H7 (cell line): ENCODE measurements at places on chromosomes 13 and 19. TPM values are rescaled to one million over a fixed set of nuclear protein-coding genes. Genes with fewer than 3 reads are reported as not detected.

Gene PLK5
- 0.14 and 0.18 TPM in 2 replicates for total RNA-seq

Gene POSTN
- 0.33 and 0.52 TPM in 2 replicates for total RNA-seq

DNA sequence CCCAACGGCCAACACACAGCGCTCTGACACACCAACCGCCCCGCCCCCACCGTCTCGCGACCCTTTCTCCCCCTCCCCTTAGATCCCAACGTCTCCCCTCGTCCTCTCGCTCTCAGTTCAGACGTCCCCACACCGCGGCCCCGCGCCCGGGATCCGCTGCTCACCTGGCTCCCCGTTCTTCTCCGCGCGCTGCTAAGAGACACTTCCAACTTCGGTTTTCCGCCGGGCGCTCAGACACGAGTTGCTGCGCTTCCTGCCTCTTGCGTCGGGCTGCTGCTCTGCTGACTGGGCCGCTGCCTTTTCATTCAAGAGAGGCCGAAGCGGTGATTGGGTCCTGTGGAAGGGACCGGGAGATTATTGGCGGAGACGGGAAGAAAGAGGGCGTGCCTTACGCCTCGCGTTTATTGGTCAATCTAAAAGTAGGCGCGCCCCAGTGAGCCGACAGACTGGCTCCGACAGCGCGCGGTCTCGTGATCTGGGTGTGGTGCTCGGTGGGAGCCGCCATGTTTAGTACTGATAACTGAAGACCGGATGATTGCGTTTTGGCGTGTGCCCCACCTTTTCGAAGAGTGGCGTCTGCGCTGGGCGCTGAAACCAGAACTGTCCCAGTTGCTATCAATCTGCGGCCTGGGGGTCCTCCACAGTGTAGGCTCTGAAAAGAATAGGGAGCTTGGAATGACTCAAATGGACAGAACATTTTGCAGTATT is at the start of gene DDX39A:
Gene DDX39A (minus strand): TSS at position 236 of the 708 bp plus-strand sequence. CDS start 6,121 bp downstream, outside the sequence.
- peak; percentile 99 for DNase-seq

DNA sequence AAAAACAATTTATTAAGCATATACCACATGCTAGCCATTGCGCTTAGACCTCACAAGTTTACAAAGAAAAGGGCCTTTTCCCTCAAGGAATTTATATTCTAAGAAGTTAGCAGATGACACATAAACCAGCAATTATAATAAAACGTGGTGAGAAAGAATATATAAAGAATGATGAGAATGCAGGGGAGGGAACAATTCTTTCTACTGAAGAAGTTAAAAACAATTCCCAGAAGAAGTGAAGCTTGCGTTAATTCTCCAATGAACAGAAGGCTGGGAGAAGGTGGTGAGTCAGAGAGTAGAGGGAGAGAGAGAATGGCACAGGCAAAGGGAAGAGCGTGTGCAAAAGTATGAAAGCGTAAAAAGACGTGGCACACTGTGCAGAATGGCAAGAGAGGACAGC is 69.5 kb upstream of the ZDHHC20 start:
- DNase-seq: no peak

DNA sequence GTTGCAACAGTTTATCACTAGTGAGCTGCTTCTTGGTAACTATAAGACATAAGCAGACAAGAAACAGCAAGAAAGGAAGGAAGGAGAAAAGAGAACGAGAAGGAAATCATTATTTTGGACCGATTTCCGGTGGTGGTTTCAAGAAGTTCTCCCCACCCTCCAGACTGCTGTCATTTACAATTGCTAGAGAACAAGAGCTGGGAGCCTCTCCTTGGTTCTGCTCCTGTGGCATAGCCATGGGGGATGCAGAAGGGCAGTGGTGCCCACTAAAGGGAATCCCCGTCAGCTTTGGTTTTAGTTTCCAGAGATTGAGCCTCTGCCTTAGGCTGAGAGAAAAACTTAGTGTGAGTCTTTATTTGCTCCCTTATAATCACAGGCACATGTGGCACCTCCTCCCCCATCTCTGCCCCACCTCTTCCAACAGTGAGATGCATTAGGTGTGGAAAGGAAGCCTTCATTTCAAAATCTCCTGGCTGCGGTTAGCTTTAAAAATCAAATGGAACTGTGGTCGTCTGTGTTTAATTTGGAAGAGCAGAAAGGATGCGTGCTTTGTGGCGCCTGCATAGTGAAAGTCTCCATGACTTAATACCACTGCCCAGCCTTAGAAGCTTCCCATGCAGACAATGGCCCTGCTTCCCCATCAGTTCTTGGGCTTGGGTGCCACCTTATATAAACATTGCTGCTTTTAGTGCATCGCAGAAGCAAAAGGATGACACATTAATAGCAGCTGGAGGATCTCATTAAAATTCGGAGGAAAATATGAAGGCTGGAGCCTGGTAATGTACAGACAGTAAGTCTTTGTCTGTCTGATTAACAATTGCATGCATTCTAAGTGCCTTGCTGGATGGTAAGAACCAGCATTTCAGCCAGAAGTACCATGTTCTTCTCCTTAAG is 25.0 kb downstream of the LRCH1 start:
- DNase-seq: no peak

GRCh38 chr19:49338691-49339300 is 3.6 kb downstream of the CD37 start:
- DNase-seq: peak; percentile 99
